NCI-H187 treated with DMSO at 0.1 percent for 48 hours (cell line): ENCODE measurements at places on chromosomes 4 and X.

DNA sequence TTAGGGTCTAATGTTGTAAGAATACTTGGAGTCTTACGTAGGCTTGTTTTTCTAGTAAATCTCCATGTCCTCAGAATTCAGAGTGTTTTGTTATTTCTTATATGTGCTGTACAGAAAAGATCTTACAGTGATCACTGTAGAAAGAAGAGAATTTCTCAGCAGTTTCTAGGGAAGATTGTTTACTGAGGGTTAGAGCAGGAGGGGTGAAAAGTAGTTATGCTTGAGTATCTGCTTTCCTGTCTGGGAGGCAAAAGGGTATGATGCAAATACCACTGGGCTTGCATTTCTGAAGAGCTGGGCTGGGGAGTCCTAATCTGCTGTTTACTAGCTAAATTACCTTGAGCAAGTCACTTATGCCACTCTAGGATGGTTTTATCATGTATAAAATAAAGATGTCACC lies 78.2 kb downstream of the BEND4 start:
- DNase-seq = no peak

GRCh38 chr4:122845760-122846159 lies 19.1 kb downstream of the FGF2 start:
- DNase-seq = no peak

DNA sequence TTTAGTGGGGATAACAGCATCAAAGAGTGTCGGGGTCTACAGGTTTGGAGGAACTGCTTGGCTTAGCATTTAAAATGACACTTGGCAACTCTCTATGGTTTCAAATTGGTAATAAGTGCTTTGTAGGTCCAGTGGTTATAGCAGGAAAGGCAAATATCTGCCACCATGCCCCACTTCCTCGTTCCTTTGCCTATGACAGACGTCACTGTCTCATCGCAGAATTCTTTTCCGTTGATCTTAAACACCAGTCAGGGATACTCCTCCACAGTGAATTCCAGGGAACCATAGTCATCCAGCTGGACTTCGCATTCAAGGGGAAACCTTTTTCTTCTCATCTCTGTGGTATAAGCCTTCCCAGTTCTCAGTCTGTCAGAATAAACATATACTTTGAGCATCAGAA lies 319.1 kb downstream of the GPAT3 start:
- DNase-seq = no peak

DNA sequence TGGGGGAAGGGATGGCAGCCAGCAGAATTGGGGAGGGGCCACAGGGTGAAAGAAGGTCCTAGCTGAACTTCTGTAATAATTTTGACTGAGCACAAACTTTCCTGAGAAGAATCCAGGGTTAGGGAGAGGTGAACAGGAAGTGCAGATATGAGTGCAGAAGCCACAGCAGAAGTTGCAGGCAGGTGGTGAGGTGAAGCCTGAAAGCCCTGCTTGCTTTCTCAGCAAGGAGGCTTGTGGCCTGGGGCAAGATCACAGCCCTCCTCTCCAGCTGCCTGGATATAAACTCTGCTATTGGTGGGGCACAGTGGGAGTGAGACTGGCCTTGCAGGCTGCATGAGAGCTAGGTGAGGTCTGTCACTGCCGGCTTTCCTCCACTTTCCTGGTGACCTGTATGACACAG lies 44.1 kb upstream of the UPRT start:
- DNase-seq = no peak

DNA sequence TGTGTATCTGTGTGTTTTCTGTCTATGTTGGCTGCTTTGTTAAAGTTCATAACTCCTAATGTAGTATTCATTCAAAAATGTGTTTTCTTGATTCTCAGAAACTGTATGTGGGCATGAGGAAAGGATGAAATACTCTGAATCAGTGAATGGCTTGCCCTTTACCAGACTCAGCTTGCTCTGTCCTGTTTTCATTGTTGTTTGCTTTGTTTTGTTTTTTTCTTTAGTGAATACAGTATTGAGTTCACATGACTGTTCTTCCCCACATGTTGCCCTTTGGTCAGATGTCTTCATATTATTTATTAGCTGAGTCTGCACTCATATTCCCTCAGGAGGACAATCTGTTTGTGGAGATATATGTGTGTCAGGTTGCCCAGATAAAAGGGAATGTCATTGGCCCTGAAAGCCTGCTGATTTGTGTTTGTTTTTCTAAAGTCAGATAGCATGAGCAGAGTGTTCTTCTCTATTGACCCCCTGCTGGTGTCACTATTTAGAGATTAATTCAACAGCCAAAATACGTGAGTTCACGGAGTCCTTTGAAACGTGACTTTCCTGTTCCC lies 1184.4 kb downstream of the RPA4 start:
- DNase-seq = no peak

- no peak for DNase-seq
These were observed 295.5 kb upstream of the BOD1L1 start for GRCh38 chr4:13922873-13923645.

- peak; percentile 0 for DNase-seq
These were observed 22.2 kb downstream of the JADE1 start for GRCh38 chr4:128831531-128832242.

DNA sequence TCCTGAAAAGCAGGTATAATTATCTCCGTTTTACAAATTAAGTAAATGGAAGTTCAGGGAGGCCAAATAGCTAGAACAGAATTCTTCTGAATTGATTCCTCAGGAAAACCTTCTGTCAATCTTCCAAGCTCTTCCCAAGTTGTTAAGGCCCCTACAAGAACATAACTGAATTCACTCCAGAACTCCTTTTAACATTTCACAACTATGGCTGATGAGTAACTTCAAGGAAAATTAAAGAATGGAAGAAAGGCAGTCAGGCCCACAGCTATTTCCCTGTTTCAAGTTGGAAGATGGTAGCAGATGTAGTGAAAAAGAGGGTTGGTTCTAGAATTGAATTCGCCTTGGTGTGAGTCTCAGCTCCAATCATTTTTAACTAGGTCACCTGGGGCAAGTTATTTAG lies 15.9 kb downstream of the SETD7 start:
- DNase-seq = no peak

DNA sequence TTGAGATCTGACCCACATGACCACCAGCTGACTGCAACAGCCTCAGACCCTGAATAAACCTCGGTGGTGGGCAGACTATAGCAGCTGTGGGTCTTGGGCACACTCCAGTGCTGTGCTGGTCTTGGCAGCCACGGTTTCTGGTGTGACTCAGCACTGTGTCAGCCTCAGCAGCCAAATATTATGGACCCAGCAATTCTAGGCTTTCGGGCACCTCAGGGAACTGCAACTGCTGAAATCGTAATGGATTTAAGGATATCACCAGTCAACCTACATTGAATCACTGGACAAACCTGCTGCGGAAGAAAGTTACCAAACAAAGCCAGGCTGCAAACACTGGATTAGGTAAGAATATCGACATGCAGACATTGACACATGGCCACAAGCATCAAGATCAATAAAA lies 10.5 kb upstream of the UBE2NL start:
- DNase-seq = no peak

DNA sequence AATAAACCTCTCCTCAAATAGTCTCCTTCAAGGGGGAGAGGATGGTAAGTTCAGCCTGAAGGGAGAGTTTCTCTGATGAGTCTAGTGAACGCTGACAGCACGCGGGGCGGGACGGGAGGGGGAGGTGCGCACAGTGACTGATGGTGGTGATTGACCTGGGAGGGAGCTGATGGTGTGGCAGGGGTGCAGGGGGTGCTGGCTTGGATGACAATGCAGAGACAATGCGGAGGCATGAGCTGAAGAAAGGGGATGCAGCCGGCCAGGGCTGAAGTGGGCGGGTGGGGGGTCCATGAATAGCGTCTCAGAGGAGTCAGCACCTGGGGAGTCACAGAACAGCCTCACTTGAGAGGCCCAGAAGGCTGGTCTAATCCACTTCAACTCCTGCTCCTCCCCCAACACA lies 142.5 kb upstream of the PJA1 start:
- no peak for DNase-seq

DNA sequence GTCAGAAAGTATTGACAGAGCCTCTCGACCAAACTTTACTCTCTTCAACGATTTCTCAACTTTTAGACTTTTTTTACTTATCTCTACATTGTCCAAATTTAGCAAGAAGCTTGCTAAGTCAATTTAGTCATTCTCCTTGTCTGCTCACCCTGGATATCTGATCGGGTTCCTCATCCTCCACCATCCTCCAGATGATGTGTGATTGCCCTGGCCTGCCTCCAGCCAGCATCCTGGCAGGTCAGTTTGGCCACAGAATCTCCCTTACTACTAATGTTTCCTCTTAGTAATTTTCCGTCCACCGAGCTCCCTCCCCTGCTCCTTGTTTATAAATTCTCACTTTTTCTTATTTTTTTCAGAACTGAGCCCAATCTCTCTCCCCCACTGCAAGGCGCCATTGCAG lies 167.9 kb upstream of the ZFP42 start:
- DNase-seq = no peak

- no peak for DNase-seq
These were observed 34.1 kb downstream of the ANXA3 start for GRCh38 chr4:78585633-78586032.

DNA sequence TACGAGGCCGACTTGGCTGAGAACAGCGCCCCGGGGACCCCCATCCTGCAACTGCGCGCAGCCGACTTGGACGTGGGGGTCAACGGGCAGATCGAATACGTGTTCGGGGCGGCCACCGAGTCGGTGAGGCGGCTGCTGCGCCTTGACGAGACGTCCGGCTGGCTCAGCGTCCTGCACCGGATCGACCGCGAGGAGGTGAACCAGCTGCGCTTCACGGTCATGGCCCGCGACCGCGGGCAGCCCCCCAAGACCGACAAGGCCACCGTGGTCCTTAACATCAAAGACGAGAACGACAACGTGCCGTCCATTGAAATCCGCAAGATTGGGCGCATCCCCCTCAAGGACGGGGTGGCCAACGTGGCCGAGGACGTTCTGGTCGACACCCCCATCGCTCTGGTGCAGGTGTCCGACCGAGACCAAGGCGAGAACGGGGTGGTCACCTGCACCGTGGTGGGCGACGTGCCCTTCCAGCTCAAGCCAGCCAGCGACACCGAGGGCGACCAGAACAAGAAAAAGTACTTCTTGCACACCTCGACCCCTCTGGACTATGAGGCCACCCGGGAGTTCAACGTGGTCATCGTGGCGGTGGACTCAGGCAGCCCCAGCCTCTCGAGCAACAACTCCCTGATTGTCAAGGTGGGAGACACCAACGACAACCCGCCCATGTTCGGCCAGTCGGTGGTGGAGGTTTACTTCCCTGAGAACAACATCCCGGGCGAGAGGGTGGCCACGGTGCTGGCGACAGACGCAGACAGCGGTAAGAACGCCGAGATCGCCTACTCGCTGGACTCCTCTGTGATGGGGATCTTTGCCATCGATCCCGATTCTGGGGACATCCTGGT lies 2.4 kb downstream of the PCDH7 start:
- DNase-seq = no peak

DNA sequence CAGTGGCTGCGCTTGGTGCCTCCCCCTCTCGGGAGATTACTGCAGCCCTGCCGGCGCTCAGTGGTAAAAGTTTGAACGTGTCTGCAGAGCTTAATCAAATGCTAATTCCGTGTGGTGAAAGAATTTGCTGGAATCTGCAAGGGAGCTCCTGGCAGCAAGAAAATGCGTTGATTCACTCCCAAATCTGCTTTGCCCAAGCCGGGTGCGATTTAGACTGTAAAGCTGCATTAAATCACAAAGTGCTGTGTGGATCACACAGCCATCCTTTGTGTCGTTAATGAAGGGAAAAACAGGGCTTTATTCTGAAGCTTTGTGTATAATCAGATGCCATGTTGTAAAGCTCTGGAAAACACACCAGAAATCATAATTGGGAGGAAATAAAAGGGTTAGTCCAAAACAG lies 444.1 kb downstream of the BCOR start:
- no peak for DNase-seq

GRCh38 chrX:24480400-24480865 lies 15.3 kb downstream of the PDK3 start:
- DNase-seq = no peak

GRCh38 chr4:27881705-27882104 lies 1021.1 kb downstream of the STIM2 start:
- no peak for DNase-seq

DNA sequence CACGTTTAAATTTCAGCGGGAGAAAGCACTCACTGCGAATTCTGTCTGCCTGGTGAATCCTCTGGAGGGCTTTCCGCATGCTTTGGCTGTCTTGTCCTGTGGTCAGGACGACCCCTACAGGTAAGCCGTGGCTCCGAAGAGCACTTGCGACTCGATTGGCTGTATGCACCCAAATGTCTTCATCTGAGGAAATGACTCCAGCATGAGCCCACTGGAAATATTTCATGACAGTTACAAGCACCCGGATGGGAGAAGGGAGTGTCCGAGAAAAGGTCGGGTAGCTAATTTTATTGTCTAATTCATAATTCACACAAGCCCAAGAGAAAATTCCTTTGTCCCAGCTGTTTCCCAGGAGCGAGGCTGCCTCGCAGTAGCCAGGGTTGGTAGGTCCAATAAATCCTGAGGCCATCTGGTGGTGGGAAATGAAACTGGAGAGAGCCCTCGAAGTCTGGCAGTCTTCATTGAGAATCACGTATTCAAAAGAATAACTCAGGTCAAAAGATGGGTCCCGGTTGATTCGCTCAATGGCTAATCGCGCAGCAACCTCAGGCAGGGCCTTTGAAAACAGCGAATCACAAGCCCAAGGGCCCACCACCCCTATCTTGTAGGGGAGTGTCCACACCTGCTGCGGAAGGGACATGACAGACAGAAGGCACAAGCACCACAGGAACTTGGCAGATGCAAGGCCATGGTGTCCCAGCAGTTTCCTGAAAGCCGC lies 6.6 kb downstream of the GUCY2F start:
- peak; percentile 5 for DNase-seq

DNA sequence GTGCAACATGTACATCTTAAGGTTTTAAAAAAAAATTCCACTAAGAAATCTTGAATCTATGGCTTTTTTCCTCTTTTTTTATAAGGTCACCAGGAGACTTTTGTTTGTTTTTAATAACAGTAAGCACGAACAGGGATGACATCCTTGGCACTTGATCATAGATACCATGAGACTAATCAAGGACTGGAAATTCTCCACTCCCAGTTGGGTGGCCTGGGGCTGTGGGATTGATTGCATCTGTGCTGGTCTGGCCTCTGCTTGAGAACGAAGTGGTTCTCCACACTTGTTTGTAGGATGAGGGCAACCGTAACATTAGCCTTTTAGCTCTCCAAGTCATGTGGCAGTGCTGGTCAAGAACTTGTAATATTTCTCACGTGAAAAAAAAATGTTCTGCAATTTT lies 35.4 kb downstream of the SNX25 start:
- DNase-seq = no peak

GRCh38 chr4:2281575-2282343 lies 19.9 kb upstream of the MXD4 start:
- DNase-seq = no peak

DNA sequence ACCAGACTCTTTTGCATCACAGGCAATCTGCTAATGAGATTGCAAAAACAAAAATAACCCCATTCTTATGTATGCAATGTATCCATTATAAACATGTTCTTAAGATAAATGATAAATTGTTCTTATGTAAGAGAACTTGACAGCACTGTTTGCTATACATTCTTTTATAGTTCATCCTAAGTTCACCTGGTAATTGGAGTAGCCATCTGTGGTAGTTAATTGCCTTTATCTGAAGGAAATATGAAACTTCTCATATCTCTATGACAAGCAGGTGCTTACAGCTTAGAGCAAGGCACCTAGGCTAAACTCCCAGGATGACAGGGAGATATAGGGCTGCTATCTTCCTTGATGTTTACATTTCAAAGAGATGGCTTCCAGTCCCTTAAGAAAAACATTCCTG lies 21.3 kb upstream of the CLCN5 start:
- no peak for DNase-seq
